Activated T-cell treated with anti-CD3 and anti-CD28 coated beads, Interleukin-2, amount 50 U/mL, for 4 hours (primary cell): ENCODE measurements at places on chromosomes 7 and 10.

DNA sequence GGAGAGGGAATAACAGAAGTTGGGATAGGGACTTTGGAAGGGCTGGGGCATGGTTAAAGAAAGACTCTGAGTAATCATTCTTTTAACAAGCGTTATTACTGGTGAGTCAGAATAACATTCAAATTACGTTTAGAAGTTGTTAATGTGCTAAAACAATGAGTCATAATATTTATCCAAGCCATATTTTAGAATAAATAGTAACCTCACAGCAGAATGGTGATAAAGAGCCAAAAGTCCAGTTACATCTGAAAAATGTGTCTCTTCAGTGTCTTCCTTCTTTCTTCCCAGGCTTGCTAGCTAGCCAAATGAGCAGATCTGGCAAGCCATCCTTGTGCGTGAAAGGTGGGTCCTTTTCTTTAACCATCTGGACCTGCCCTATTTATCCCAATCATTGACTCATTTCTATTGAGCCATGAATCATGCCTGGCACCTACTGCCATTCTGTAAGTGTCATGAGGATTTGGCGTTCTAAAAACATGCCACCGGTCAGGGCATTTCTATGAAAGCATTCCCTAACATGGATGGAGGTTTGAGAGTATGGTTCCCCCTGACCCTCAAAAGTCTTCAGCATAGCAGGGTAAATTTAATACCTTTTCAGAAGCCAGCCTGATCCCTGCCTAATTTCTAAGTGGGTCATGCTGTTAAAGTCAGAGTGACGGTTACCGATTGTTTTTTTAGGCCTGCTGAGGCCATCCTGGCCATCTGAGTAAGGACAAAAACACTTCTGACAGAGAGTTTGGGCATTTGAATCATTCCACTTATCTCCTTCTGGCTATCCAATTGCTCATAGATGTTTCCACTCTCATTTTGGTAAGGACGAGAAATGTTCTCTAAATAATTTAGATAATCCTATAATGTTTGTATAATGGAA, 26.9 kb downstream of the MYPN start:
- no peak for DNase-seq

GRCh38 chr7:88218429-88218745, 1.5 kb downstream of the SRI start:
- DNase-seq: no peak

GRCh38 chr7:122467661-122468449, 163.3 kb upstream of the FEZF1 start:
- DNase-seq: no peak

- no peak for DNase-seq
Observed at GRCh38 chr10:563827-564226, 125.6 kb downstream of the DIP2C start.

- no peak for DNase-seq
Observed at GRCh38 chr7:153324094-153324493, 564.5 kb downstream of the ACTR3B start.

GRCh38 chr10:43610636-43611035, 4.4 kb downstream of the ZNF485 start:
- no peak for DNase-seq
